ENCODE measurements at places on chromosomes 11 and 22. TPM values are rescaled to one million over a fixed set of nuclear protein-coding genes. Genes with fewer than 3 reads are reported as not detected.

TSPO gene
- 94.7 TPM for total RNA-seq

- DNase-seq = no peak
- H3K4me3 ChIP-seq = no peak overlapping the region
- H3K27me3 ChIP-seq = no peaks in the 10 kb centered on the region
- H3K27ac ChIP-seq = no peak overlapping the region
- H3K36me3 ChIP-seq = no peaks in the 10 kb centered on the region
These were observed 874 bp upstream of the IL17RA start for GRCh38 chr22:17083811-17084441.

HMBS gene
- 17.9 TPM for total RNA-seq

GRCh38 chr11:45678976-45679375 lies 13.6 kb upstream of the CHST1 start:
- no peaks in the 10 kb centered on the region for H3K36me3 ChIP-seq
- DNase-seq = no peak
- no peaks in the 10 kb centered on the region for H3K4me1 ChIP-seq
- no peak overlapping the region for H3K27ac ChIP-seq
- H3K4me3 ChIP-seq = no peak overlapping the region

- H3K27me3 ChIP-seq = no peaks in the 10 kb centered on the region
- peak; percentile 37 for DNase-seq
- no peak overlapping the region for H3K4me3 ChIP-seq
- H3K27ac ChIP-seq = no peak overlapping the region
- no peaks in the 10 kb centered on the region for H3K4me1 ChIP-seq
These were observed 19.6 kb downstream of the MACROD1 start for GRCh38 chr11:64146036-64146955.

DNA sequence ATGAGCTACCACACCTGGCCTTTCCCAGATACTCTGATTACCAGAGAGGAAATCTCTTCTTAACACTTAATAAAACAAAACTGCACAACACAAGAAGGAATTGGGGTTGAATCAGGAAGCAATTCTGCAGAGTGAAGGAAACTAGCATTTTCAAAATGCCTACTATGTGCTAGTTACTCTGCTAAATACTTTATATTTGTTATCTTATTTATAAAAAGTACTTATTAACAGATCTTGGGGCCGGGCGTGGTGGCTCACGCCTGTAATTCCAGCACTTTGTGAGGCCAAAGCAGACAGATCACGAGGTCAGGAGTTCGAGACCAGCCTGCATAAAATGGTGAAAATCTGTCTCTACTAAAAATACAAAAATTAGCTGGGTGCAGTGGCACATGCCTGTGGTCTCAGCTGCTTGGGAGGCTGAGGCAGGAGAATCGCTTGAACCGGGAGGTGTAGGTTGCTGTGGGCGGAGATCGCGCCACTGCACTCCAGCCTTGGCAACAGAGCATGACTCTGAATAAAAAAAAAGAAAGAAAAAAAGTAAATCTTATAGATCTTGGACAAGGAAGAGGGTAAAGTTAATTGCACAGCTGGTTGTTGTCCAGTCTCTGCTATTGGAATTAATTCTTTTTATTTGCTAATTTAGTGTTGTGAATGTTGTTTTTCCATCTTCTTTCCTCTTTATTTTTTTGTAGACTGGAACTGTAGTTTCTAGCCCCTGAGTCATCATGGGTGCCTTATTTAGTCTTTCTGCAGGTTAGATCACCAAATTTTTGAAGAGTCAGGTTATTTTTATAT lies 22.1 kb downstream of the TMEM135 start:
- no peaks in the 10 kb centered on the region for H3K4me1 ChIP-seq
- H3K36me3 ChIP-seq = no peaks in the 10 kb centered on the region
- peak; percentile 12 for DNase-seq
- no peaks in the 10 kb centered on the region for H3K27me3 ChIP-seq

- no peak for DNase-seq
- no peaks in the 10 kb centered on the region for H3K27me3 ChIP-seq
- no peak overlapping the region for H3K4me3 ChIP-seq
- peaks cover 4% of the 10 kb centered on the region for H3K4me1 ChIP-seq
These were observed 82.9 kb downstream of the PKNOX2 start for GRCh38 chr11:125247431-125247830.

GRCh38 chr11:85695546-85695945 lies 9.6 kb upstream of the CCDC89 start:
- H3K36me3 ChIP-seq = peaks cover 22% of the 10 kb centered on the region
- no peak overlapping the region for H3K4me3 ChIP-seq
- no peak for DNase-seq
- no peak overlapping the region for H3K27ac ChIP-seq
- H3K27me3 ChIP-seq = no peaks in the 10 kb centered on the region
- H3K4me1 ChIP-seq = peaks cover 6% of the 10 kb centered on the region

- no peak overlapping the region for H3K4me3 ChIP-seq
- H3K27me3 ChIP-seq = peaks cover 11% of the 10 kb centered on the region
- no peaks in the 10 kb centered on the region for H3K36me3 ChIP-seq
- H3K27ac ChIP-seq = no peak overlapping the region
- peaks cover 11% of the 10 kb centered on the region for H3K4me1 ChIP-seq
These were observed 3.6 kb downstream of the DUSP8 start for GRCh38 chr11:1568441-1568911.

DNA sequence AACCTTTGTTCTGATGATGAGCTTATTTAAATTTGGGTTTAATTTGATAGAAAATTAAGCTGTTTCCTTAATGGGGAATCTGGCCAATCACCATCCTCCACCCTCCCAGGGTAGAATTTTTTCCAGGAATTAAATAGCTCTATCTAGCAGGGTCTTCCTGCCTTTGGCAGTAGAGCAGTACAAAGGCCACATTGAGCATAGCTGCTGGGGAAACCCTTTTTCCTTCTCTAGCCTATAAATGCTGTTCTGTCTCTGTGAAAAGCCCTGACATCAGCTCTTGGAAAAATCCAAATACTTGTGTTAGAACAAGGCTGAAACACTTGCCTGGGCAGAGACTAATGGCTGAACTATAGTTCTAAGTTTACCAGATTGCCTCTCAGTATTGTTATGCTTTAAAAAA lies 55.1 kb downstream of the ARHGEF12 start:
- H3K27ac ChIP-seq = no peak overlapping the region
- no peak overlapping the region for H3K4me3 ChIP-seq
- no peaks in the 10 kb centered on the region for H3K27me3 ChIP-seq
- peaks cover 8% of the 10 kb centered on the region for H3K4me1 ChIP-seq
- DNase-seq = no peak

PI4KA gene
- total RNA-seq = 18.6 TPM

CARD16 gene
- 7.9 TPM for total RNA-seq

DNA sequence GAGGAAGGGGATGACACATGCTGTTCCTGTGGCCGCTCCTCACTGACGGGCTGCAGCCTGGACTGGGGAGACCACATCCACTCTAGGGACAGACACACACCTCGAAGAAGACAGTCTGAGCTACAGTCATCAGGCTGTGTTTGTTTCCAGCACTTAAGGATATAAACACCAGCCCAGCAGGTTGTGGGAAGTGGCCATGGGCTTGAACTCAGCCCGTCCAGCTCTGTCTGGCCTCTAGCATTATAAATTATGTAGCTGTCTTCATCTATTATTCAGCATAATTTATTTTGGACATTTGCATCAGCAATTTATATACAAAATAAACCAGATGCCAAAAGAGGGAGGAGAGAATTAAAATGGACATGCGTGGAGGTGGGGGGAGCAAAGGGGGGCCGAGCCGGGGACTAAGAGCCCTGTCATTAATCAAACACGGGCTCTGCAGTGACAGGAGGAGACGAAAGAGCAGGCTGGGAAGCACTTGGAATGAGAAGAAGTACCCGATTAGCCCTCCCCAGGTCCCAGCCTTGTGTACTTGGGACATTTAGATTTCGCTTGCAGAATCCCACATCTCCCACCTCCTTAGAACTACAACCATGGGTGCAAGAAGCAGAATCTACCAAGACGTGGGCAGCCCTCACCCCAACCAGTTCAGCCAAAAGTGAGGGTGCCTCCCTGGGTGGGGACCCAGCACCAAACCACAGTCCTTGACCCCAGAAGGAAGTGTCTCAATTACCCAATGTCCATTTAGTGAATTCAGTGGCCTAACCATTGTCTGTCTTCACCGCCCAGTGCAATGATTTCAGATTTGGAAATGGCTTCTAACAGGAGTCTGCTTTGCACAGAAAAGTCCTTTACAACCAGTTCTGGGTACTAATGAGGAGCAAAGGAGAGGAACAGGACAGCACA lies 309.6 kb downstream of the OPCML start:
- H3K4me1 ChIP-seq = no peaks in the 10 kb centered on the region
- H3K27ac ChIP-seq = no peak overlapping the region
- no peak overlapping the region for H3K4me3 ChIP-seq
- no peaks in the 10 kb centered on the region for H3K36me3 ChIP-seq

DNA sequence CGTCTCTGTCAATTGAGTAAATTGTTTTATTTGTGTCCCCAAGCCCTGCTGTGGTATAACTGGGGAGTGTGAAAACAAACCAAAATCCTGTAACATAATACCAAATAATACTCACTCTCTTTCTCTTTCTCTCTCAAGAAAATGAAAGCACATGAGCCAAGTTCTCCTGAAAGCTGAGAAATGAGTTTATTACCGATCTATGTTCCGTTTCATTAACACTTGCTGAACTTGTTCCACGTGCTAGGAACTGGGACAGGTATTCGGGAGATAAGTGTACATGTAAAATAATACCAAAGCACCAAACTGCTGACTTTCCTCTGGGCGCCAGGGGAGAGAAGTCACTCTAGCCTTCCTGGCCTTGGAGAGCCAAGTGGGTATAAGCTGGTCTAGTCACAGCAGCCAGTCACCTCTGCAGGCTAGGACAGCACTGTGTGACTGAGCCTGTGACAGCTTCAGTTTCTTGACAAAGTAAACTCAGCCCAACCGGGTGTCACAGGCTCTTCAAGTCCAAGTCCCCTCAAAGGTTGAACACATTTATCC lies 23.1 kb downstream of the CD6 start:
- no peaks in the 10 kb centered on the region for H3K36me3 ChIP-seq
- H3K4me3 ChIP-seq = no peak overlapping the region
- no peak overlapping the region for H3K27ac ChIP-seq
- peaks cover 41% of the 10 kb centered on the region for H3K27me3 ChIP-seq
- H3K4me1 ChIP-seq = no peaks in the 10 kb centered on the region
- DNase-seq = no peak

GTF2H1 gene
- 72.8 TPM for total RNA-seq

GRCh38 chr11:567011-567628 lies 6.3 kb downstream of the RASSF7 start:
- DNase-seq = no peak
- peaks cover 17% of the 10 kb centered on the region for H3K4me1 ChIP-seq
- H3K36me3 ChIP-seq = peaks cover 14% of the 10 kb centered on the region
- H3K27me3 ChIP-seq = no peaks in the 10 kb centered on the region

DNA sequence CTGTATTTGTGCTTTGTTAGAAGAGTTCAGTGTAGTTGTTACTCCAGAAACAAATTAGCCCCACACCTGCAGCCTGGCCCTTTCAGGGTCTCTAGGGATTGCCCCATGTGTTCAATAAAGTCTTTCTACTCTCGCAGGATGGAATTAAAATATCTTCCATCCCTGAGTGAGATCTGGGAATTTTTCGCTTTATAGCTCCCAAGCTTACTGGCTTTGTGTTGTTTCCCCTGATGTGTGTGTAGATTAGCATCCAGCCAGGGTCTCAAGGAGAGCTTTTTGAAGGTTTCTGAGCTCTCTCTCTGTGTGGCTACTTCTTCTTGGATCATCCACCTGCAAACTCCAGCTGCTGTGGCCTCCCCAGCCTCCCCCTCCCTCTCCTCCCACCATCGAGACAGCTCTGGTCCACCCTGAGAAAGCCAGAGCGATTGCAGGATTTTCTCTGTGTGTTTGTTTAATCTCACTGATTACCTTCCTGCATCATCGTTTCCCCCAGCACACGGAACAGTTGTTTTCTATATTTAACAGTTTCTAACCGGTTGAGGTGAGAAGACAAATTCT lies 553.5 kb downstream of the TBC1D22A start:
- DNase-seq = no peak
- H3K36me3 ChIP-seq = no peaks in the 10 kb centered on the region
- H3K27ac ChIP-seq = no peak overlapping the region
- no peak overlapping the region for H3K4me3 ChIP-seq
- H3K4me1 ChIP-seq = no peaks in the 10 kb centered on the region

GGT5 gene
- 0.18 TPM for total RNA-seq

- peaks cover 58% of the 10 kb centered on the region for H3K27me3 ChIP-seq
- no peak within 1 kb of the TSS for H3K27ac ChIP-seq
- peak within 1 kb of the TSS; percentile 34 for H3K4me3 ChIP-seq
- no peaks in the 10 kb centered on the region for H3K36me3 ChIP-seq
- peaks cover 6% of the 10 kb centered on the region for H3K4me1 ChIP-seq
These were observed at the start of gene CATSPERZ for GRCh38 chr11:64299847-64300648. TSS of gene CATSPERZ (plus strand) at chr11:64300358. CDS start at chr11:64300411, 53 bp downstream.

DNA sequence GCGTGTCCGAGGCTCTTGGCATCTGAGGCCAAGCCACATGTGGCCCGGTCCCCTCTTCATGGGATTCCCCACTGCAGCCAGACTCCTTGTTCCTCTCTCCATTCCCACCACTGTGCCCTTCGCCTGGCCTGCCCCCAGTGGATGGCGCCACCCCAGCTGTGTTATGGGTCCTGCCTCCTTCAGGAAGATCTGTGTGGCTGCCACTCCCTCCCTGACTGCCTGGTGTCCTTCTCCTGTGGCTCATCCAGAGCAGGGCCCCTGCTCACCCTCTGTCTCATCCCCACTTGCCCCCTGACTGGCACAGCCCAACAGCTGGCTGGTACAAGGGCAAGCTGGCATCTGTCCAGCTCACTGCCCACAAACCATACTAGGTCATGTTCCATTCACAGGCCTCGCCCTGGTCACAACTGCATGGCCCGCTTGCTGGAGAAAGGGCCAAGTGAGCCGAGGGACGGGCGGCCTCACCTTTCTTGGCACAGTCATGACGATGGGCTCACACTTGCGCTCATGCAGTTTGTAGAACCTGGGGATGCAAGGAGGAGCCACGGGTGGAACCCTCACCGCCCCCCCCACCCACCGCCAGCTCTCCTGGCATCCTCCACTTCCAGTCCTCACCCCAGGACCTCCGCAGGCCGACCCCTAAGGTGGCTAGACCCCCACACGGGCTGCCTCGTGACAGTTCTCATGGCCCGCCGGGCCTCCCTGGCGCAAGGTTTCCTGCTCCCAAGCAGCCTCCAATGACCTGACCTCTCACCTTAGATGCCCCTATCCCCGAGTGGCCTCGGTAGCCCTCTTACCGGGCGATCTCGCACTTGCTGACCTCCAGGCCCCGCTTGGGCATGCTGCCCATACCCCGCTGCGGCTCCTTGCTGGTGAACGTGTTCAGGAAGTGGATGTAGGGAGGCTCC lies 2.1 kb upstream of the PTPRCAP start:
- peaks cover 3% of the 10 kb centered on the region for H3K4me1 ChIP-seq
- H3K4me3 ChIP-seq = no peak overlapping the region
- H3K27ac ChIP-seq = no peak overlapping the region
- H3K36me3 ChIP-seq = peaks cover 45% of the 10 kb centered on the region

- no peak overlapping the region for H3K4me3 ChIP-seq
- no peak overlapping the region for H3K27ac ChIP-seq
- H3K4me1 ChIP-seq = no peaks in the 10 kb centered on the region
- no peak for DNase-seq
- H3K27me3 ChIP-seq = peaks cover 24% of the 10 kb centered on the region
- H3K36me3 ChIP-seq = peaks cover 23% of the 10 kb centered on the region
These were observed 23.9 kb downstream of the RTN4RL2 start for GRCh38 chr11:57484141-57484710.

KCNJ4 gene
- total RNA-seq = not detected

POU2AF2 gene
- total RNA-seq = not detected
